ENCODE measurements at places on chromosomes 5 and 9.
A peak's percentile ranks its signal among the peaks of the same experiment; 100 is the strongest.

DNA sequence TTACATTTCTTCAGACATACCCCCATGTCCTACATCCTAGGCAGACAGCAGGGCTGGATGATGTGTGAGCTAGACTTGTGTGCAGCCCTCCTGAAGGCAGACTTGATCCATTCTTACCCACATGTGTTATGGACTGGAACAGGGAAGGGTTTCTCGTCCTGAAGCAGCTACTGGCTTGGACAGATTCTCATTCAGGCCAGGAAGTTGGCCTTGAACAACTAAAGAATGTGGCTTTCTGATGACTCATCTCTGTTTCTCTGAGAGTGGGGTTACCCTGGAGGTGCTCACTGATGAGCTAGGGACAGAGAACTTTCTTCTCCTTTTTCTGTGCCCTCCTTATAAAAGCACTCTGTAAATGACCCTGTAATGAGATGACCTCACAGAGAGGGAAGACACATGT is 246.5 kb downstream of the PCSK5 start:
- no peak for DNase-seq

DNA sequence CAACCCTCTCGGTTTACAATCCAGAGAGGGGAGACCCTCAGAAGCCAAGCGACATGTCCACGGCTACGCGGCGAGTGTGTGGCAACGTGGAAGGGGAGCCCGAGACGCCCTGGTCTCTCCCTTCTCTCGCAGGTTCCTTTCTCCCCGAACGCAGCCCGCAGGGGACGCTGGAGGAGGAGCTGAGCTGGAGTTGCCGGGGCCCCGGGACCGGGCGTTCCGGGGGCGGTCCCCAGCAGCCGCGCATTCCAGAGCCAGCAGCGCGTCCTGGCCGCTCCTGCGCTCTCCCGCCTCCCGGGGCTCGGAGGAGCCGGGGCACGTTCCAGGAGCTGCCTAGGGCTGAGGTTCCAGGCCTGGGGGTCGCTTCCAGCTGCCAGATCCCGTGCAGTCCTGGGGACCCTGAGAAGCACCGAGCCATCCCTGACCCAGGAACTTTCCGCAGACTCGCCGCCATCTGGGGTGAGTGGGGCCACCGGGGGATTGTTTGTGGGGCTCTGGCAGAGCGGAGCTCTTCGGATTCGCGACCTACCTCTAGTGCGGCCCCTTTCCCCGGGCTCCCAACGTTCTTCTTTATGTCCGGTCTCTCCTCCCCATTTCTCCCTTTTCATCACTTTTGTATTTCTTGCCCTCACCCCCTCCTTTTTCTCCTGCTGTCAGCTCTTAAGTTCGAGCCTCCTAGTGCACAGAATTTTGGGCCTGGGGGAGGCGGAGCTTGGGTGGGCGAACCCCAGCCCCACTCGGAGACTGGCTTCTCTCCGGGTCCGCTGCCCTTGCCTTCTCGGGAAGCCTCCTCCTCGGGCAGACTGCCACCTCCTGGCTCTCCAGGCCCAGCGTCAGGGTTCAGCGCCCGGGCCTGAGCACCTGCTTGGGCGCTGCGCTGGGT is at the start of gene SMIM3:
Gene SMIM3, plus strand, starts transcription at position 241 of the 880 bp plus-strand sequence. CDS start 16,684 bp downstream, outside the sequence.
- no peak for DNase-seq

DNA sequence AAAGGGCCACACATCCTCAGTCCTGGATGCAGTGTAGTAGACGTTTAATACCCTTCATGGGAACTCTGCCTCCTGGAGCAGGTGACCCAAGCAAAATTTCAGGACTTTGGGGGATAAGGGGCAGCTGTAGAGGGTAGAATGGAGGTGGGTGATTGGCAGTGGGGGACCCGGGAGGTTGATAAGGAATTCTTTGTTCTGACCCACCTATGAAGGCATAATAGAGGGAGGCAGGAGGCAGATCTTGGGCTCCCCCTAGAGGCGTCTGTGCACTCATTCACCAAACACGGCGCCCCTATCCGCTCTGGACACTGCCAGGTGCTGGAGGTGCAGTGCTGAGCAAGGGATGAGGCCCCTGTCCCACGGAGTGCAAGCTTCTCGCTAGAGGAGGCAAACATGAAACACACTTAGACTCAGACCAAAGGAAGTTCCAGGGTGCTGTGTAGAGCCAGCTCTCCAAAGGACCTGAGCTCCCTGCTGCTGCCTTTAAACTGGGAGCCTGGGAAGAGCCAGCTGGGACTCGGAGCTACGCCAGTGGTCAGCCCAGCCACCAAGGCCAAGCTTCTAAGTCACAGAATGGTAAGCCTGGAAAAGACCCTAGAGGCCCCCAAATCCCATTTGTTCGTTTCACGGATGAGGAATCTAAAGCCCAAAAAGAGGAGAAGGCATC is 7.7 kb downstream of the IL17B start:
- peak; percentile 58 for DNase-seq

- DNase-seq, result no peak
These were observed 6.5 kb downstream of the CRAT start for GRCh38 chr9:129104051-129104450.

- no peak for DNase-seq
These were observed 20.8 kb upstream of the ADRB2 start for GRCh38 chr5:148805326-148806290.

DNA sequence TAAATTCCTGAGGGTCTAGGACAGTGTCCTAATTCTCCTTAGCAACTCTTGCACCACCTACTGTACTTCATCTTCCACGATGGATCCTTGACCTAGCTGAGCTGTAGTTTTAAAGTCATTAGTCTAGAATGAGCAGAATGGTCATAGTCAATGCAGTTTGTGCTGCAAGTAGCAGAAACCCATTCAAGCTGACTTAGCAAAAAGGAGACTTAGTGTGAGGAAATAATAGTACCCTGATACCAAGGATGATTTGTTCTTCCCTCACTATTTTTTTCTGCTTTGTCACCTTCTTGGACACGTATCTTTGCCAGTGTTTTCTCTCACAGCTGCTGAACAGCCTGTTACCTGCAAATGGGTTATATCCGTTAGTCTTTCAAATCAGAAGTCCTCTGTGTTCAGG is 5.3 kb downstream of the MFAP3 start:
- no peak for DNase-seq

DNA sequence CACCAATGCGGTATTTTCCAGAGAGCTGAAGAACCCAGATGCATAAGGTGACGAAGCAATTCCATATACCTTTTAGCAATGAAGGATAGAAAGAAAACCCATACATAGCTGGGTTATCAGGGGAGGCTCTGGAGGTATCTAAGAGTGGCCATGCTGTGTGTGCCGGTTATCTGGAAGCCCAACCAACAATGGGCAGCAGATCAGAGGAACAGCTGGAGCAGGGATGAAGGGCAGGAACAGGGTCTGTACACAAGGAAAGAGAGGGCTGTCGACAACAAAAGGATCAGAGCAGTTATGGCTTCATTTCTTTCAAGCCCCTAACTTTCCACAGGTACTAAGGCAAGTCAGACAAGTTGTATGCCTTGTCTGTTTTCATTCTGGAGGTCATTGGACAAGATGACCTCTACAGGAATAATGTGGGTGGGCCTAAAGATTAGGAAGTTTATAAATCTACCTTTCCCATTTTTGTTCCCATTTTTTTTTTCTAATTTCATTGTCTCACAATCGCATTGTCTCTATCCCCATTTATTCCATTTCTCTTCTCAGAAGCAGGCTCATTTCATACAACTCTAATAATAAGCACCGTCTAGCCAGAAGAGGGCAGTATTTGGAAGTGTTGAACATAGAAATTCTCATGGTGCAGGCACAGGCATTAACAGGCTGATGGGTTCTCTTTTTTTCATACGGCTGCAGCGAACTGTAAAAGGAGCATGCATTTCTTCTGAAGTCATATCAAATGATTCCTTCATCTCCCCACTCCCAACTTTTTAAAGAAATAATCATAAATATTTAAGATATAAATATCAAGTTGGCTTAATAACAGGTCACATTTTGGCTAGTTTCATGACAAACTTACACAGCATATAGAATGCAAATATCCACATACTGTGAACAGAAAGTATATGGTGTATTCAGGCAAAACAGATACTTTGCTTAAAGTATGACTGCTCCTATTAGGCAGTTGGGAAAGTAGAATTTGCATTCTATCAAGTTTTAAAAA is 63.5 kb downstream of the ZNF474 start:
- DNase-seq, result no peak

GRCh38 chr9:83166372-83166771 is 103.4 kb upstream of the RASEF start:
- DNase-seq, result no peak

DNA sequence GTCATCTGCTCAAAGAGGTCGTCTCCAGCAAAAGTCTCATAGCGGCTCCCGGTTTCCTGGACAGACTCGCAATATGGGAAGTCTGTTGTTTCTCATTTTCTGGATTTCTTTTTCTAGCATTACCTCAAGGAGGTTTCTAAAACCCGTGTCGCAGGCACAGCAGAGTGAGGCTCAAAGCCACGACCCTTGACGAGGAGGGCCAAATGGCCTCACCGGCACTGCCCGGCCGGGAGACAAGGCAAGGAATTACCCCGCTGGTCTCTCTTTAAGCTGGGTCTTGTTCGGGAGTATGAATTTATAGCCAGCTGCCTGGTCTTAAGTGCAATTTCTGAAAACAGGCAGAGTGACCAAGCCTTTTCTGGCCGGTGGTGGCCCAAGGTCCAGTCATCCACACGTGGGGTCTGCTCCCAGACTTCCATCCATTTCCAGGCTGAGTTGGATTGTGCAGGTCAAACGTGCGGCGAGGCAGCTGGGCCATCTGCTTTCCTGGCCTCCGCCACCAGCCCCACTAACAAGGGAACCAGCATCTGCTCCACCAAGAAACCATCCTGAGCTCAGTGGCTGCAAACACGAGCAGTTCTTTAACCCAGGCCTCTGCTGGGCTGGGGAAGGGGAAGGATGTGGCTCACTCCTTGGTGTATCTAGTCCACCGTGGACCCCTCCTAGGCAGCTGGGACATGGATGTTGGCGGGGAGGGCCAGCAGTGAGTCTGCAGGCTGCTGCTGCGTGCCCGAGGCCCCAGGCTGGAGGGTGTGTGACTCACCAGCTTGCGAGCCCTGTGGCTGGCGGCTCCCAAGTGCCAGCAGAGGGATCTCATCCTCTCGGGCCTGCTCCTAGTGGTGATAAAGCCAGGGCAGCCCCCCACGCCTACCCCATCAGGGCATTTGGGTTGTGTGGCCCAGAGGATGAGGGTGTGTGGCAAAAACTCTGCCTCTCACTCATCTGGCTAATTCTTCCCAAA is 55.6 kb upstream of the COL5A1 start:
- DNase-seq, result no peak

- DNase-seq, result no peak
These were observed 28.3 kb upstream of the IER5L start for GRCh38 chr9:129206401-129206800.
